Mesothelial cell of epicardium (in vitro differentiated cells): ENCODE measurements at places on chromosomes 3 and 15. TPM values are rescaled to one million over a fixed set of nuclear protein-coding genes. Genes with fewer than 3 reads are reported as not detected.

Gene SMCO1
- not detected in 3 replicates for total RNA-seq

Gene TMC3
- total RNA-seq: 0.04 to 0.05 TPM in 2 of 3 replicates, not detected in the other

DNA sequence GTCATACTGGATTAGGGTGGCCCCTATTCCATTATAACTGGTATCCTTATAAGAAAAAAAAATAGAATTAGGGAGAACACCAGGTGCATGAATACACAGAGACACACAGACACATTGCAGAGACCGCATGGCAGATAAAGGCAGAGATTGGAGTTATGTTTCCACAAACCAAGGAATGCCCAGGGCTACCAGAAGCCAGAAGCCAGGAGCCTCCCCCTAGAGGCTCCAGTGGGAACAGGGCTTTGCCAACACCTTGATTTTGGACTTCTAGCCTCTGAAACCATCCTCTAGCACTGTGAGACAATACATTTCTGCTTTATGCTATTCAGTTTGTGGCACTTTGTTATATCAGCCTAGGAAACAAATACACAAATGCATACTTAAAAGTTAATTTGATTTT is 10.4 kb downstream of the GOLM2 start:
- H3K4me1 ChIP-seq: peaks cover 32% of the 10 kb centered on the region
- no peak for DNase-seq
- peaks cover 4% of the 10 kb centered on the region for H3K36me3 ChIP-seq
- H3K4me3 ChIP-seq: no peak overlapping the region
- H3K27ac ChIP-seq: no peak overlapping the region

DNA sequence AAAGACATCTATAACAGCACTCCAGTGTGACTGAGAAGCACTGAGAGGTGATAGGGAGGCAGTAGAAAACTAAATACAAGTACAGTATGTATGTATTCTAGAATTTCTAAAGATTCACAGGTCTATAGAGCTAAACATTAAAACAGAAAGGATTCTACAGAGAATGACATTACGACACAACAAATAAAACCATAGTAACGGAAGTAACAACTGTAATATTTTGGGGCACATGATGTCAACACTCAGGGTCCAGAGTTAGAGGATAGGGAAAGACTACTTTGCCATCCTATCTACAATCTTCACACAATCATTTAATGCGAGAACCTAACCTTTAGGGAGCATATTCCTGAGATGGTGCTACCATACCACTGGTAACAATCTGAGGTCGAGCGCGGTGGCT is 13.6 kb downstream of the UBXN7 start:
- no peaks in the 10 kb centered on the region for H3K27me3 ChIP-seq
- H3K36me3 ChIP-seq: peaks cover 19% of the 10 kb centered on the region
- DNase-seq: no peak
- peaks cover 15% of the 10 kb centered on the region for H3K4me1 ChIP-seq
- H3K4me3 ChIP-seq: no peak overlapping the region

- peaks cover 3% of the 10 kb centered on the region for H3K4me1 ChIP-seq
- no peaks in the 10 kb centered on the region for H3K27me3 ChIP-seq
- no peak overlapping the region for H3K27ac ChIP-seq
- H3K36me3 ChIP-seq: no peaks in the 10 kb centered on the region
- DNase-seq: no peak
- H3K4me3 ChIP-seq: no peak overlapping the region
Measured at GRCh38 chr3:171177056-171177455, 150.5 kb upstream of the SLC2A2 start.

DNA sequence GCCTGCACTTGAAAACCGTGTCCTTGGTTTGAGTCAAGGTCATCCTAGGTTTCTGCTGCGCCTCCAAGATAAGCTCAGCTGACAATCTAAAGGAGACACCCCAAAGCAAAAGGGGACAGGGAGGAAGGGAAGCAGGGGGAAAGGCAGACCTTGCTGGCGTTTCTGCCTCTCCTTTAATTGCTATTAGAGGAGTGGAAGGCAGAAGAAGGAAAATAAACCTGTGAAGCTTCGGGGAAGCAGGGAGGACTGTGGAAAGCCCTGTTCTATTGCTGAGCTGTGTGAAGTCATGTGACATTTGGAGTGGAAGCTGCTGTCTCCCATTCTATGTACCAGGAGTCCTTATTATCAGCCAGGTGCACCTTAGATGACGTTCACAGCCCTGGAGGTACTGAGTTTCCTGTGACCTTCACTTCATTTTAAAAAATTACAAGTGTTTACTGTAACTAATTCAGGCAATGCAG is 21.5 kb upstream of the CHD2 start:
- H3K4me1 ChIP-seq: peaks cover 40% of the 10 kb centered on the region
- no peak for DNase-seq
- no peak overlapping the region for H3K4me3 ChIP-seq
- no peaks in the 10 kb centered on the region for H3K36me3 ChIP-seq
- no peak overlapping the region for H3K27ac ChIP-seq

- H3K27ac ChIP-seq: peak overlapping the region; percentile 13
- H3K36me3 ChIP-seq: no peaks in the 10 kb centered on the region
- H3K27me3 ChIP-seq: peaks cover 56% of the 10 kb centered on the region
- H3K4me1 ChIP-seq: peaks cover 11% of the 10 kb centered on the region
- DNase-seq: no peak
- H3K4me3 ChIP-seq: no peak overlapping the region
Measured at GRCh38 chr15:80804970-80805495, 25.9 kb downstream of the CEMIP start.

DNA sequence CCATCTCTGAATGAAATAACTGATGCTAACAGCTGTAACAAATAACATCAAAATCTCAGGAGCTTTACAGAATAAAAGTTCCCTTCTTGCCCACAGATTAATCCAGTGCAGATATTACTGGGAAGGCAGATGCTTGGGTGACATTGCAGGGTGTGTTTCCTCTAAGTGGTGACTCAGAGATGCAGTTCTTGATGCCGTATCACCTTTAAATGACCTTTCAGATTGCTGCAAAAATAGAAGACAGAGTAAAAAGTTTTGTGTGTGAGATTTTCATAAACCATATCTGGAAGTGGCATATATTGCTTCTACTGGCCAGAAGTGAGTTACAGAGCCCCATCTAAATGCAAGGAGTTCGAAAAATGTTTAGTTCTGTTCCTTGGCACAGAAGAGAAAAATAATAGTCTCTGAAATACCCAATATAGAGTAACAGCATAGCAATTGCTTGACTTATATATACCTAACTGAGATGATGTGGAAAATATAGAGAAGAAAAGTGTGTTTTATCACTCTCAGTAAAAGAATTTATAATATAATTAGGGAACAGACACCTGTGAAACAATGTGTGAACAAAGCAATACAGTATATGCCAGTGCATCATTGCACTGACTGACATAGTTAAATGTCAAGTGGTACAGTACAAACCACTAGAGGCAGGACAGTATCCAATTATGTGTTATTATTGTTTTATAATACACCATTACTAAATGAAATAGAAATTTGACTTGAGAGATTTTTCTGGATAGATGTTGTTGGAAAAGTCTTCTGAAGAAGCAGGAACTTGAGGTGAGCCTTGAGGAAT is 430.7 kb upstream of the CBLB start:
- H3K27ac ChIP-seq: peak overlapping the region; percentile 43
- no peaks in the 10 kb centered on the region for H3K36me3 ChIP-seq
- no peaks in the 10 kb centered on the region for H3K27me3 ChIP-seq
- H3K4me3 ChIP-seq: no peak overlapping the region
- H3K4me1 ChIP-seq: peaks cover 23% of the 10 kb centered on the region

GRCh38 chr3:141955175-141955574 is 78.7 kb downstream of the ATP1B3 start:
- no peaks in the 10 kb centered on the region for H3K27me3 ChIP-seq
- peak overlapping the region; percentile 85 for H3K27ac ChIP-seq
- peaks cover 46% of the 10 kb centered on the region for H3K36me3 ChIP-seq
- DNase-seq: no peak
- no peak overlapping the region for H3K4me3 ChIP-seq
- H3K4me1 ChIP-seq: peaks cover 32% of the 10 kb centered on the region

GRCh38 chr3:67349551-67350174 is 304.7 kb downstream of the SUCLG2 start:
- H3K4me3 ChIP-seq: no peak overlapping the region
- no peak overlapping the region for H3K27ac ChIP-seq
- H3K4me1 ChIP-seq: peaks cover 2% of the 10 kb centered on the region
- no peaks in the 10 kb centered on the region for H3K36me3 ChIP-seq
- DNase-seq: no peak

GRCh38 chr3:56683122-56683817 is at the start of gene TASOR:
TASOR (minus strand) TSS chr3:56683265; CDS start chr3:56683006, 259 bp downstream.
- DNase-seq: peak; percentile 61
- H3K4me3 ChIP-seq: peak within 1 kb of the TSS; percentile 90
- H3K27me3 ChIP-seq: no peaks in the 10 kb centered on the region

DNA sequence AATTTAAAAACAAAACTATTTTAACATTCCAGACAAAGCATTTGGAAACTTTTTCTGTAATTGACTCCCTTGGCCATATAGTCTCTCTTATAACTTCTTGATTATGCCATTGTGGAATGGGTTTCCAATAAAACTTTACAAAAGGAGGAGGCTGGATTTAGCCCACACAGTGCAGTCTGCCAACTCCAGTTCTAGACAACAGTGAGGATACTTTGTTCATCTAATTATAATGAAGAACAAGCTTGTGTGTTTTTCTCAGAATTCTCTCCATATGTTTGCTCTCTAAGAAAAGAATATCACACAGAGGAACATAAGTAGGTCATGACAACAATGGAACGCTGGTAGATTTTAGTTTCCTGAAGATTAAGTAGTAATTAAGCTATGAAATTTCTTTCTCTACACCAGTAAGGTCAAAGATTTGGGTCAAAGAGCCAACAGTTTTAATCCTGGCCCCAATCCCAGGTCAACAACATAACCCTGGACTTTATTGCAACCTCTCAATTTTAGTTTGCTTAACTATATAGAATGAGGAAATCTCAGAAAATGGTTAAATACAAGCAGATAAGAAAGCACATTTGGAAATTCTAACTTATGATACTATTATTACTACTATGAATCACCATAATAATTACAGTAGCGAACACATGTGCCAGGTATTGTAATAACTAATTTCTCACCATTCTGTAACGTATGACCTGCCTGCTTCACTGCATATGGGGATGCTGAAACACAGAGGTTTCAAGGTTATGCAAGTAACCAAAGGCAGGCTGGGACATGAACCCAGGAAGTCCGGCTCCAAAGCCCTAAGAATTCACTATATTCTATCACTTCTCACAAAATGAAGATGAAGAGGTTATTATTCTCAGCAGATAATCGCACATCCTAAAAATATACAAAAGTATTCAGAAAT is 65.7 kb downstream of the TJP1 start:
- H3K4me1 ChIP-seq: no peaks in the 10 kb centered on the region
- no peak for DNase-seq
- H3K27ac ChIP-seq: no peak overlapping the region
- peaks cover 33% of the 10 kb centered on the region for H3K36me3 ChIP-seq
- no peak overlapping the region for H3K4me3 ChIP-seq

GRCh38 chr3:6644070-6644929 is 216.6 kb upstream of the GRM7 start:
- H3K36me3 ChIP-seq: no peaks in the 10 kb centered on the region
- no peak overlapping the region for H3K4me3 ChIP-seq
- no peaks in the 10 kb centered on the region for H3K4me1 ChIP-seq
- no peaks in the 10 kb centered on the region for H3K27me3 ChIP-seq
- no peak for DNase-seq
- H3K27ac ChIP-seq: no peak overlapping the region

- no peaks in the 10 kb centered on the region for H3K36me3 ChIP-seq
- H3K27me3 ChIP-seq: no peaks in the 10 kb centered on the region
- no peak overlapping the region for H3K4me3 ChIP-seq
- H3K4me1 ChIP-seq: peaks cover 22% of the 10 kb centered on the region
- no peak for DNase-seq
Measured at GRCh38 chr3:3586336-3586735, 212.9 kb upstream of the LRRN1 start.

DNA sequence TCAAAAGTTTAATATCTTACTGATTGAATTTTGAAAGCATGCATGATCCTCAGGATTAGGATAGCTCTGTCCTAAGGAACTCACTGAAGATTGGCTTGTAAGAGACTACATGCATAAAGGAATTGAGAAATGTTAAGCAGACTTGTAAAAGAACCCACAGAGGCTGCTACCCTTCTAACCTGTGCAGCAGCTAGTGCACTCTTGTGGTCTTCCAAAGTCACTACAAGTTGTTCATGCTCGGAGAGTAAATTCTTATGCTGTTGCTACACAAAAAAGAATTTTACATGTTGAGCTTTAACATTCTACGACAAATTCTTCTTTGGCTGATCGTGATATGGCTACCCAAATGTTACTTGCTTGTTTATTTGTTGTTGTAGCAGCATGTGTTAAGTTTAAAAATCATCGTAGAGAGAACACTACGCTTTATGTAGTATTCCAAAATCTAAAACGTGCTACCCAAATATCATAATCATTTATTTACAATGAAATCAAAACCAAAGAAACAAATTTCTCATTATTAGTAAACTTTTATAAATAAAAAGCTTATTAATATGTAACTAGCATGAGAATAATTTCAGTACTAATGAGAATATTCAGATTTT is 55.0 kb downstream of the GOLIM4 start:
- H3K36me3 ChIP-seq: peaks cover 27% of the 10 kb centered on the region
- H3K27me3 ChIP-seq: no peaks in the 10 kb centered on the region
- H3K4me3 ChIP-seq: no peak overlapping the region
